Bronchial smooth muscle cell (primary cell): ENCODE measurements at places on chromosomes 2 and 18. TPM values are rescaled to one million over a fixed set of nuclear protein-coding genes. Genes with fewer than 3 reads are reported as not detected.

The PTGR3 gene
- 5.4 and 6.5 TPM in 2 replicates for total RNA-seq

The RAPH1 gene
- 7.4 and 15.6 TPM in 2 replicates for total RNA-seq

The VWC2L gene
- under 0.01 TPM in 1 of 2 replicates, not detected in the other for total RNA-seq

The LTBP1 gene
- 715 and 836 TPM in 2 replicates for total RNA-seq

The CCDC141 gene
- 0.32 TPM in 1 of 2 replicates, not detected in the other for total RNA-seq

The SPEG gene
- total RNA-seq: 7.8 and 9.1 TPM in 2 replicates

The EVA1A gene
- 5.8 and 19.2 TPM in 2 replicates for total RNA-seq

The TBR1 gene
- total RNA-seq: not detected in 2 replicates

The COL4A4 gene
- total RNA-seq: 0.16 and 0.17 TPM in 2 replicates

The YPEL5 gene
- total RNA-seq: 130 and 250 TPM in 2 replicates
